Activated T-helper 1 cell treated with anti-CD3 and anti-CD28 coated beads, Interleukin-12 subunit alpha, Interleukin-12 subunit beta, Interleukin-2, Interleukin-4 antibody, amounts not matched to agents 30 ng/mL and 10 ng/mL and 1 ng/mL, durations not matched to agents 14 hours and 24 hours and 36 hours (primary cell): ENCODE measurements at places on chromosomes 1 and 21. TPM values are rescaled to one million over a fixed set of nuclear protein-coding genes. Genes with fewer than 3 reads are reported as not detected.

JMJD4 gene
- total RNA-seq, result 33.9 and 37.5 TPM in 2 replicates

ARTN gene
- 0.24 and 0.88 TPM in 2 replicates for total RNA-seq

SMAP2 gene
- 196 and 201 TPM in 2 replicates for total RNA-seq

FAM151A gene
- not detected in 2 replicates for total RNA-seq

SLC44A3 gene
- not detected in 2 replicates for total RNA-seq

CDKN2C gene
- total RNA-seq, result 13.7 and 14.9 TPM in 2 replicates

CTTNBP2NL gene
- total RNA-seq, result 3.9 and 4.7 TPM in 2 replicates

LY9 gene
- 0.49 and 0.71 TPM in 2 replicates for total RNA-seq

OR2L13 gene
- total RNA-seq, result not detected in 2 replicates

SHISA4 gene
- 0.67 and 0.73 TPM in 2 replicates for total RNA-seq

DNASE2B gene
- total RNA-seq, result not detected in 2 replicates

RXFP4 gene
- total RNA-seq, result 0.16 TPM in 1 of 2 replicates, not detected in the other

ADORA3 gene
- 0.10 and 0.20 TPM in 2 replicates for total RNA-seq

TFAP2E gene
- 0.47 TPM in 2 replicates for total RNA-seq

KRTAP21-2 gene
- not detected in 2 replicates for total RNA-seq

RGS18 gene
- total RNA-seq, result not detected in 2 replicates

FMO5 gene
- total RNA-seq, result 0.17 TPM in 1 of 2 replicates, not detected in the other

ZBTB37 gene
- 9.2 and 9.4 TPM in 2 replicates for total RNA-seq

GNAT2 gene
- total RNA-seq, result 0.44 and 1.2 TPM in 2 replicates

PAPPA2 gene
- 0.10 and 0.22 TPM in 2 replicates for total RNA-seq

LRRIQ3 gene
- 0.31 and 0.49 TPM in 2 replicates for total RNA-seq

VTCN1 gene
- total RNA-seq, result not detected in 2 replicates

GJB5 gene
- not detected in 2 replicates for total RNA-seq

EDARADD gene
- total RNA-seq, result 56.8 and 57.8 TPM in 2 replicates
